ENCODE measurements at places on chromosomes 7 and 10.
A peak's percentile ranks its signal among the peaks of the same experiment; 100 is the strongest.

DNA sequence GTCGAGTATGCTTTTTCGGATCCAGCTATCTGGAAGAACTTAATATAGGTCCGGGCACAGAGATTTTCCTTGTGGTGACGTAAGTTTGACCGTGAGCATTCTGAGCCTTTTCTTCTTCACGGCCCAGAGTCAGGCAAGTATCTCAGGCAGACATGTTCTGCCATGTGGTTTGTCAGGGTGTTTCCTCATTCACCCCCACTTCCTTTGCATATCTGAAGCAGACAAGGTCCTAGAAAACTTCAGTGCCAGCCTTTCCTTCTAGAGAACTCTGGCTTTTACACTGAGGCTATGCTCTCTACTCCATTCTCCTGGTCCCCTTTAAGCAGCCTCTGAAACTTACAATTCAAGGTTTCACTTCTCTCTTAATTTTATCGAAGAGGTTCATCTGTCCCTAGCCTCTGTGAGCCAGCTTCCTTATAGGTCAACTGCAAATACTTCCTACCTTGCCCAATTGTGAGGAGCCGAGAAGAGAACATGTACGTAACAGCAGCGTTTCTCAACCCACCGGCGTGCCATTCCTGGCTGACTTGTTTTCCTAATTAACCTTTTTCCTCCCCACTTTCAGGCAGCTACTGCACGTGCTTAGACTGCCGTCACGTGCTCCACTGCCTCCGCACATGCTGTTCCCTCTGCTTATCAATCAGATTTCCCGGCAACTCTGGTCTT is 47.3 kb downstream of the CDCA7L start:
- DNase-seq: peak; percentile 25

DNA sequence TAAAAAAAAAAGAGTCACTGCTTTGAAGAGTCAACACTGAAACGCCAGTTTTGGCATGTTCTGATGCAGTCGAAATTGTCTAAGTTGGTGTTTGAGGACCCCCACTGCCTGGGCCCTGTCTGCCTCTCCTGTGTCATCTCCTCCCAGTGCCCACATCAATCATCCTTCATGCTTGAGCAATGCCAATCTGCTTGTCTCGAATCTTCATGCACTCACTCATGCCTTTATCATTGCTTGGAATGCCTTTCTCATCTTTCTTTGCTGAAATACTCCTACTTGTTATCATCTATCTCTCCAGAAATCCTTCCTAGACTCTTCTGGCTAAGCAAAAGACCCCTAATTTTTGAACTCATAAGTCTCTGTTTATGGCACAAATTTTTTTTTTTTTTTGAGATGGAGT is 42.1 kb upstream of the PLPP4 start:
- DNase-seq: no peak

DNA sequence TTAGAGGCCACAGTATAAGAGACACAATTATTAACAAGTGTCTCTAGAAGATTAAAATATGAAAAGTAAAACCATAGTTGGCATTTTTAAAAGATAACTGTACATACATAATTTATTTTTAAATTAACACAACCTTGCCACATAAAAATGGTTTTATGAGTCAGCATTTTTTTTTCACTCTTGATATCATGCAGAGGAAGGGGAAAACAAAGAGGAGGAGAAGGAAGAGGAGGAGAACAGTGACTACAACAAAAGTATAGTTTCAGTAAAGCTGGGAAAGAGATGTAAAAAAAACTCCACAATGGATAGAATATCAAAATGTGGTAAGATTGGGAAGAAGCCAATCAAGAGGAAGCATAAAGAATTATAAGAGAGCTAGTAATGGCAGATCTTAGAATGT is 34.0 kb downstream of the CH25H start:
- DNase-seq: no peak

DNA sequence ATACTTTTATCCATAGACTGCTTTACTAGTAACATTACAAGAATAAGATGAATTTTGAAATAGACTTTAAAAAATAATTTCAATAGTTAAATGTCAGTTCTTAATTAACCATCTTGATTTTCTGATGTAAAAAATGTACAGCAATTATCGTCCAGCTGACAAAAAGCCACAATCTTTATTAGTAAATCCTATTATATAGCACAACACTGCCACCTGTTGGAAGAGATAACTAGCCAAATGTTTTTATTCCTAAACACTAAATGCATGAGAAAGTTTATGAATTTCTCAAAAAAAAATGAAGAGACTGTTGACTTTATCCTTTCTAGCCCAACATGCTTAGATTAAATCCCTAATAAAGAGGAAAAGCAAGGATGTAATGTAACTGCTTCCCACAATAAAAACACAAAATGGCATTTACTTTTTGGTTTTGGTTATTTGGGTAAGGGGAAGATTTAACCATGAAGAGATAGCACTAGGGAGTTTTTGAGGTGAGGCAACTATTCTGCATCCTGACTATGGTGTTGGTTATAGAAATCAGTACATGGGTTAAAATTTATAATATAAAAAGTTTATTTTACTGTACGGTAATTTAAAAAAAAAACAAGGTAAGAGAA is 8.0 kb downstream of the COA1 start:
- no peak for DNase-seq

DNA sequence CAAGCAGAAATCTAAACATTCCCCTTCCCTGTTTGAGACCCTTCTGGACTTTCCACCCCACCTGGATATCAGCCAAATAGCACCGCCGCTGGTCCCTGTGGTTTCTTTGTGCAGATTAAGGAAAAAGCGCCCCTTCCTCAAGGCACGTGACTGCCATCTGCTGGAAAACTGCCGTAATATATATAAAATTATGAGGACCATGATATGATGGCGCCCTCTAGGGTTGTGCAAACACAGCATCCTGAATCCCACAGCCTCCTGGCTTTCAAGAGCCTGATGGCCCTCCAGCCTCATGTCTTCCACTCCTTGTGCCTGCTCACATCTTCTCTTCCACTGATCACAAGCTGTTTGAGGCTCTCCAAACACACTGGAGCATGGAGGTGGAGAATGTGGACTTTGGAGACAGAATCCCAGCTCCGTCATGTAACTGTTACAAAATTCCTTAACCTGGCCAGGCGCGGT is 121.3 kb downstream of the MYL10 start:
- DNase-seq: peak; percentile 80

GRCh38 chr7:4009211-4010060 is 672.7 kb upstream of the FOXK1 start:
- no peak for DNase-seq

GRCh38 chr7:40799-41750 is 151.3 kb upstream of the FAM20C start:
- DNase-seq: no peak

DNA sequence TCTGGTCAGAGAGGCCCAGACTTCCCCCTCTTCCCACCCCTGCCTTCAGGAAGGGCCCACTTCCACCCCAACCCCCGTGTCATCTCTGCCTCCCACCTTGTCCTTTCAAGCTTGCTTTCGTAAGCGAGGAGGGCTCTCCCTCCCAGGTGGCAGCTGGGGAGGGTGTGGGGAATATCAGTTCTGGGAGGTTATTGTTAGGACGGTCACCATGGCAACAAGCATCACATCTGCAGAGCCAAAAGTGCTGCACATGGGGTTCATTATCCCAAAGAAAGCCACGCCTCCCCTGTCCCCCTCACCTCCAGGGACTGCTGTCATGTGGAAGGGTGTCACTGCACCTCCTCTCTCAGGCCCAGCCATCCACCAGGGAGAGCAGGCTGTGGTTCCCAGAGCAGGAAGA is 2.6 kb upstream of the CAMK2B start:
- no peak for DNase-seq

DNA sequence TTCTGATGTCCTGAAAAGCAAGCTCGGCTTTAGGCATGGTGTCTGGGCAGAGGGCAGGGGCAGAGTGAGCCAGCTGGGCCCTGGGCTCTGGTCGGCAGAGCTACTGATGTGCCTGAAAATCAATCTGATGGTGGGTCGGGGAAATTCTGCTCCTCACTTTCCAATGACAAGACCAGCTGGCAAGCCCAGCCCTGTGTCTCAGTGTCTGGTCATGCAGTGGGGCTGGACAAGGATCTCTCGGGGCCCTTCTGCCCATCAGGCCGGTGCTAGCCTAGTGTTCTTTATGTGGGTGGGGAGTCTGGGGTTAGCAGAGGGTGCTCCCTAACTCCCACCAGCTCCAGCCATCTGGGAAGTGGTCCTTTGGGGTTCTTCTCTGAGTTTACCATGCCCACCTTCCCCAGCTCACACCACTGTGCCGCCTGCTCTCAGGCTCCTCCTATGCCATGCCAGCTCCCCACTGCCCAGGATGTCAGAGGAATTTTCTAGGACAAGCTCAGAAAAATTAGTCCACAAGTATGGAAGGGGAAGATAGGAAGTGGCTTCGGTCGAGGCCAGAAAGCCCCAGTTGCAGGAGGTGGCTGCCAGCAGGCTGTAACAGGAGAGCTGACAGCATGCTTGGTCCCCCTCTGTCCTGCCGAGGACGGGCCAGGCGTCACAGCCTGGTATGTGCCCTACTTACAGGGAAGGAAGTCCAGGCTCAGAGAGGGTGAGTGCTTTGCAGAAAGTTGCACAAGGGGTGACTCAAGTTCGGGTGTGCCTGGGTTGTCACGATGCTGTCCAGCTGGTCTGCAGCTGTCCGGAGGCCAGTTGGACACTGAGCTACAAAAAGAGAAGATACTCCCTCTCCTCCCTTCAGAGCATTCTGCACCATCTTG is 135.2 kb downstream of the ADCY1 start:
- no peak for DNase-seq

- no peak for DNase-seq
These were observed 90.8 kb upstream of the HECTD2 start for GRCh38 chr10:91319336-91319735.

DNA sequence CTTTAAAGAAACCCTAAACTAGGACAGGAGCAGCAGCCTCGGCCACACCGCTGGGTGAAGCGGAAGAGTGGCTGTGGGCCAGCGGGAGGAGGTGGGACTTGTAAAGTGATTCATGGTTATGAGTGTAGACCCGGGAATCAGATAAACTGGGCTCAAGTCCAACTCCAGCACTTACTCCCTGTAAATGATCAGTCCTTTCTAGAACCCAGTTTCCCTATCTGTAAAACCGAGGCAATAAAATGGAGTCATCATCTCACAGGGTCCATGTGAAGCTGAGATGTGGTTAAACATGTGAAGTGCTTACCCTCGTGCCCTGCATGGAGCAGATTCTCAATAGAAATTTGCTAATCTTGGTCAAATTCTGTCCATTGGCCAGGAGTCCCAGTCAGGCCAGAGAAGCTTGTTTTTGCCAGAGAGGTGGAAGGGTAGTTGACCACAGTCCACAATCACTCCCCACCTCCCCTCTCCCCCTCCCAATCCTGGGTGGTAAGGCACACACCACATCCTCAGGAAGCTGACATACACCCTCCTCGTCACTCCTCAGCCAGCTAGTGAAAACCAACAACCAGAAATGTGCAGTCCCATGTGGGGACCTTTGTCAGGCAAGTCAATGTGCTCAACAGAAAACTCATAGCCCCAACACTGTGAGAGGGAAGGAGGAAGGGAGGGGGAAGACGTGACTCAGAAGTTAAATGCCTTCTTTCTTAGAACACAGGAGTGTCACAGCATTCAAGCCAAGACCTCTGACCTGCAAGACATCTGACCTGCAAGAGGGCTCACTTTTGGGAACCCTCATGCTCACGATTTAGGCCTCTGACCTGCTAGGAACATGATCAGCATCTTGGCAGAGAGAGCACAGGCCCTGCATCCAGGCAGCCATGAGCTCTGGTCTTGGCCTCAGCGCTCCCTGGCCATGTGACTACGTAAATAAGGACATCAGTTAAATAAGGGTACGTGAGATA is 145.1 kb downstream of the PLXNA4 start:
- DNase-seq: peak; percentile 79

DNA sequence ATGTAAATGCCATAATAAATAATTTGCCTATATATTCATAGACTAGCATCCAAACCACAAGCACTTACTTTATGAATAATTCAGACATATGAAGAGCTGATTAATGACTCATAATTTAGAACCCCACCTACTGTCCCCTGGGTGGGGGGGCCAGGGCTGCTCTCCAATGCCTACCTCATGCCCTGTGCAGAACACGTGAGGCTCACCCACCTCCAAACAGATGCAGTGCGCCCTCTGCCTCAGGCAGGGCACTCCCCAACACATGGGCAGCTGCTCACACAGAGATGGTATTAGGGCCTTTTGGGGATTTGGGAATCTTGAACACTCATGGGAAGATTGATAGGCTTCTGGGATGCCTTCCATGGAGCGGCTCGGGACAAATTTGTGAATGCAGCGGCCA is 75.1 kb upstream of the INSIG1 start:
- DNase-seq: no peak

DNA sequence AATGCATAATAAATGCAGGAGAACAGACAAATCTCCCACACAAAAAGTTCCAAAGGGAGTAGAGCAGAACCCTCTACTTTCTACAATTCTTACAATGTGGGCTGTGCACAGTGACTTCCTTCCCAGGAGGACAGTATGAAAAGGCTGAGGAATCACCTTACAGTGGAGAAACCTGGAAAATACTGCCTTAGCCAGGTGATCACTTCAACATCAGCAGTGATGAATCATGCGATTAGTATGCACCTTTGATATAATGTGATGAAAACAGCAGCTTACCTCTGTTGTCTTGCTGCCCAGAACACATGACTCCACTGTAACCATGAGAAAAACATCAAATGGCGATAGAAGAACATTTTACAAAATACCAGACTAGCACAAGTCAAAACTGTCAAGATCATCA is 329.7 kb upstream of the POM121L12 start:
- DNase-seq: no peak

- no peak for DNase-seq
These were observed 689.8 kb downstream of the INHBA start for GRCh38 chr7:41013117-41013516.

GRCh38 chr10:266974-267425 is 131.7 kb downstream of the ZMYND11 start:
- no peak for DNase-seq

DNA sequence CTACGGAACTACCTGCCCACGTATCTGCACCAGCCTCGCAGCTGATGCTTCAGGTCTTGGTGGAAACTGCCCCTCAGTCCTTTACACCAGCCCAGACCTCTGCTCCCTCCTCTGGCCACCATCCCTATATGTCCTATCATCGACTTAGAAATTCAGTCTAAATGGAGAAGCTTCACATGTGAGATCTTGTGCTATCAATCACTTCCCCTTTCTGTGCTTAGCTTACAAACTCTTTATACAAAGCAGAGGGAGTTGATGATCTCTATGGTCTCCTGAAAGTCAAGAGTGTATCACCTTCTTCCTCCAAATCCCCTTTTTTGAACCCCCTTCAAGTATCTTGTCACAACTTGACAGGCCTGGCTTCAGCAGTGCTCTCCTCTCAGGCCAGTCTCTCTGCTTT is 30.7 kb downstream of the ZNF777 start:
- DNase-seq: no peak

DNA sequence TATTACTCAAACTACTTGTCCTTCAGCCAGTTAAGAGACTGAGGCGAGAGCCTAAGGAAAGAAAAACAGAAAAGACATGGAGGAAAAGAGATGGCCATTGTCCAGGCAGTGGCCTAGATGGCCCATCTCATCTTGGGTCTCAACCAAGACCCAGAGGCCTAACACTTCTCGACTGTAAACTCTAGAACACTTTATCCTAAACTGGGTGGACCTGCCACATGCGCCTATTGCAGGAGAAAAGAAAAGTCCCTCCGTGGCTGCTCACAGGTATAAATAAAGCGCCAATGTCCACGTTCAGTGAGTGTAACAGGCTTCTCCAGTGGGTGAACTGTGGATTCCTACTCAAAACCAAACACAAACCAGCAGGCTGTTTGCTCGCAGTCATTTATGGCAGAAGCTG is 92.7 kb upstream of the DDC start:
- no peak for DNase-seq
